ENCODE measurements at places on chromosomes 5 and 9.
A peak's percentile ranks its signal among the peaks of the same experiment; 100 is the strongest.

GRCh38 chr9:137607141-137607857 is 1.8 kb downstream of the ARRDC1 start:
- DNase-seq, result no peak

GRCh38 chr5:84063041-84063440 is 321.6 kb downstream of the EDIL3 start:
- DNase-seq, result no peak

DNA sequence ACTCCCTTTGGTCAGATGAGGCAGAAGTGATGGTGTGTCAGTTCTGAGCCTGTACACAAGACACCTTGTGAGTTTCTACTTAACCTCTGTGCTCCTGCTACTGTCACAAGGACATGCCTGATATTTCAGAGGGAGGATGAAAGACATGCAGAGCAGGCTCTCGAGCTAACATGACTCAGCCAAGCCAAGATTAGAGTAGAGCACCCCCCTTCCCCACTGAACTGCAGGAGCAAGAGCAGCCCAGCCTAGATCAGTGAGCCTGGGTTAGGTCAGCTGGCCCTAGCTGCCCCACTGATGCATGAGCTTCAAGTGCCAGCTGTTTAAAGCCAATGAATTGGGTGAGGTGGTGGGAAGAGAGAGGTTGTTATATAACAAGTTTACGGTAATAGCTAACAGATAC is 36.7 kb downstream of the BRINP1 start:
- DNase-seq, result no peak

DNA sequence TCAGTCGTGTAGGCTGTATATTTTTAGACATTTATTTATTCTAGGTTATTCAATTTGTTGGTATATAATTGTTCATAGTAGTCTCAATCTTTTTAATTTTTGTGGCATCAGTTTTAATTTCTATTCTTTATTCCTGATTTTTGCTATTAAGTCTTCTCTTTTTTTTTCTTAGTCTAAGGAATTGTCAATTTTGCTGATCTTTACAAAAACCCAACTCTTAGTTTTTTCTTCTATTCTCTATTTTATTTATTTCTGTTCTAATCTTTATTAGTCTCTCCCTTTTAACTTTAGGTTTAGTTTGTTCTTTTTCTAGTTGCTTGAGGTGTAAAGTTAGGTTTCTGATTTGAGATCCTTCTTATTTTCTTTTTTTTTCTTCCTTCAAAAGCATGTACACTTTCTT is 152.5 kb downstream of the FANCC start:
- no peak for DNase-seq

DNA sequence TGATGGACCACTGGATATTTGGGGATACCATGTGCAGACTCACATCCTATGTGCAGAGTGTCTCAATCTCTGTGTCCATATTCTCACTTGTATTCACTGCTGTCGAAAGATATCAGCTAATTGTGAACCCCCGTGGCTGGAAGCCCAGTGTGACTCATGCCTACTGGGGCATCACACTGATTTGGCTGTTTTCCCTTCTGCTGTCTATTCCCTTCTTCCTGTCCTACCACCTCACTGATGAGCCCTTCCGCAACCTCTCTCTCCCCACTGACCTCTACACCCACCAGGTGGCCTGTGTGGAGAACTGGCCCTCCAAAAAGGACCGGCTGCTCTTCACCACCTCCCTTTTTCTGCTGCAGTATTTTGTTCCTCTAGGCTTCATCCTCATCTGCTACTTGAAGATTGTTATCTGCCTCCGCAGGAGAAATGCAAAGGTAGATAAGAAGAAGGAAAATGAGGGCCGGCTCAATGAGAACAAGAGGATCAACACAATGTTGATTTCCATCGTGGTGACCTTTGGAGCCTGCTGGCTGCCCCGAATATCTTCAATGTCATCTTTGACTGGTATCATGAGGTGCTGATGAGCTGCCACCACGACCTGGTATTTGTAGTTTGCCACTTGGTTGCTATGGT is 54.5 kb upstream of the HNRNPA0 start:
- peak; percentile 65 for DNase-seq

GRCh38 chr5:61732796-61733195 is 400.7 kb downstream of the ZSWIM6 start:
- DNase-seq, result no peak

- DNase-seq, result no peak
Observed at GRCh38 chr9:90333226-90333625, 309.4 kb downstream of the DIRAS2 start.

DNA sequence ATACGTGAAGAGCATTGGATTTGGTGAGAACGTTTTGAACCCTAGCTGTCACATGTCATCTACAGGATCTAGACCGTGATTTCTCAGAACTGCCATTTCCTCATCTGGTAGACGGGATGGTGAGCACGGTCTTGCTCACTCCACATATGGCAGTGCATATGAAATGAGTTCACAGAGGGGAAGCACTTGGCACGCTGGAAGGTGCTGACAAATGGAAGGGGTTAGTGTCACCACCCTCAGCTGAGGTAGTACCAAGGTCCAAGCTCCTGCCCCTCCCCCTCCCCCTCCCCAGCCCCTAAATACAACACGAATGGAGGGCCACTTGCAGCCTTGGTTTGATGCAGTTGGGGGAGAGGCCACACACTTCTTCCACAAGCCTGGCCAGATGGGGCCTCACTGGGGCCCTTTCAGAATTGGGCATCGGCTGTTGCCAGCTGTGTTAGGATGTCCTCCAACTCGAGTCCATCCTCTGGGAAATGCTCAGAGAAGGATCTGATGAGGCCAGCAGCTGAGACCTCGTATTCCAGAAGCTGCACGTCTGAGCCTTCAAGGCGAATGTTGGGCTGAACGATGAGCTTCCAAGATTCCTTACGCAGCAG is 322.4 kb downstream of the ANXA1 start:
- no peak for DNase-seq

GRCh38 chr5:169415948-169416347 is 115.0 kb upstream of the SLIT3 start:
- DNase-seq, result no peak

GRCh38 chr5:175243441-175243840 is 200.5 kb downstream of the DRD1 start:
- DNase-seq, result no peak

DNA sequence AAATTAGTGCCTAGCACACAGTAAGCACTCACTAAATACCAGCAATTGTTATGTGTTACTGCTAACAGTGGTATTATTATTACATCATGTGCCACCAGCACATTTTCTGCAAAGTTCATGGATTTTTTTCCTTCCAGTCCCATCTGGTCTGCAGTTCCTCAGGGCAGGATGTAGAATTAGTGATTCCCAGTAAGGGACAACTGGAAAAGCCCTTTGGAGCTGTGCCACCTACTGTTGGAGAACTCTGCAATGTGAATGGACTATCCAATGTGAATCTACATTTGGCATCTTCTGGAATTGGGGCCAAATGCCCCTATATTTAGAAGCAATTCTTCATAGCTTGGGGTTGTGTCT is 154.0 kb downstream of the CDH6 start:
- DNase-seq, result no peak

GRCh38 chr9:137301081-137301947 is 757 bp downstream of the NRARP start:
- DNase-seq, result peak; percentile 56

DNA sequence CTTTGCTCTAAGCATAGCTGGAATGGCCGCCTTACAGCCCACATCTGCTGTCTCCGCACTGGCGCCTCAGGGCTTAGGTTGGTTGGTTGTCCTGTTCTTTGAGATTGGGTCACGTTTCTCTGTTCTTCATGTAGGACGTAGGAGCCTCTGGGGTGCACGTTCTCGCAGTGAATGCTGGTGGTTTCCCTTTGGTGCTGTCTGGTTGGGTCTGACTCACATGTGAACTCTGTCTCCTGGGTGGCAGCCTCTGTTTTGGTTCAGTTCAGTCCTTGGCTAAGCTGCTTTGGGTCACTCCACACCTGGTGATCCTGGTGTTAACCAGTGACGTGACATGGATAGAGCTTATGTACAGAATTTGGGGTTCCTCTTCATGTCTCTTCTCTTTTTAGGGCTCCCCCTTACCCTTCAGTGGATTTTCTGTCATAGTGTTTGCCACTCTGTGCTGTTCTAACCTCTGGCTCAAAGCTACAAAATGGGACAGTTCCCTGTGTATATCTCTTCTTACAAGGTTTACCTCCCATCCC is 12.6 kb upstream of the LPCAT1 start:
- no peak for DNase-seq

GRCh38 chr9:20405078-20405477 is 217.2 kb downstream of the MLLT3 start:
- no peak for DNase-seq

- DNase-seq, result no peak
Observed at GRCh38 chr5:56159521-56159947, 73.6 kb downstream of the ANKRD55 start.

DNA sequence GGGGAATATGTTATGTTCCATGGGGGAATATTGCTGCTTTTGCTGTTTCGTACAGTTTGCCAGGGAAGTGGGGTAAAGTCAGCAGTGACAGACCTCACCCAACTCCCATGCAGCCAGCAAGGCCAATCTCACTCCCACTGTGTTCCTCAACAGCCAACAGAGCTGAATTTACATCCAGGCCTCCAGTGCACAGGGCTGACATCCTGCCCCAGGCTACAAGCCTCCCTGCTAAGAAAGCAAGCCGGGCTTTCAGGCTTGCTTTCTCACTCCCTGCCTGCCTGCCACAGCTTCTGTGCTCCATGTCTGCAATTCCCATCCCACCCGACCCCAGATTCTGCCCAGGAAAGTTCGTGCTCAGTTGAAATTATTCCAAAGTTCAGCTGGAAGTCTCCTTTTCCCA is 25.5 kb upstream of the SNCAIP start:
- no peak for DNase-seq

DNA sequence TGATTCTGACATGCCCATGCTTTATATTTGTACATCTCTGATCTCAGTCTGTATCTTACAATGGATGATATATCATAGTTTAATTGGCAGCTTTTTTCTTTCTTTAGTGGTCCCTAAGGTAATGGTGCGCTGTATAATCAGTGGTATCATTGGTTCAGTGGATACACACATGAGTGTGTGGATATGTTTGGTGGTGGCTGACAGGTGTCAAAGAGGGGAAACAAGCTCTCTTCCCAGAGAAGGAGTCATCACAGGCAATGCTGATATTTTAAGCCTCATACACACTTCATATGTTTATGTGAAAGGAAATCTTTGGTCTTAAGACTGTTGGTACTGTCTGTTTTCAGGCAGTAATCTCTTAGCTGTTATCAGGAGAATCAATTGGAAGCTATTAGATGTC is 52.1 kb upstream of the KIAA1958 start:
- DNase-seq, result no peak
